ENCODE measurements at places on chromosomes 4 and X.

DNA sequence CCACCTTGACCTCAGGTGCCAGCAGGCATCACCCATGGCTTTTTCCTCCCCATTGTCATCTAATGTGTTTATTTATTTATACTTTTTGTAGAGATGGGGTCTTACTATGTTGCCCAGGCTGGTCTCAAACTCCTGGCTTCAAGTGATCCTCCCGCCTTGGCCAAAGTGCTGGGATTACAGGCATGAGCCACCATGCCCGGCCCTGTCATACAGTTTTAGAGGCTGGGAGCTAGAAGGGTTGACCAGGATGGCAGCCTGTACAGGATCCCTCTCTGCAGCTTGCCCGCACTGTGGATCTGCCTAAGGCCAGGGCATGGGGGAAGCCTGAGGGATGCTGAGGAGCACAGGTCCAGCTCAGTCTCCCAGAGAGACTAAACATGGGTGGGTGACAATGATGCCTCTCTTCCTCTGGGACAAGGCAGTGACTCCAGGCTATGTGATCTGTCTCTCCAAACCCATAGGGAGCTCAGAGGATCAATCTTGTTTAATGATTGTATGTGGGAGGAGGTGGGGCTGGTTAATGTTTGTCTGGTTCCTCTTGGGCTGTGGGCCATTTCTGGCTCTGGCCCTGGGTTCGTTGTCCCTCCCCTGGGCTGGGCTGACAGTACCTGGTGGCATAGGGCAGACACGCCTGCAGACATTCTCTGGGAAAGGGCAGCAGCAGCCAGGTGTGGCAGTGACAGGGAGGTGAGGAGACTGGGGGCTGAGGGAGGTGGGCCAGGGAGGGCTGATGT is 8.3 kb upstream of the GJB1 start:
- DNase-seq: no peak

GRCh38 chr4:108334031-108334430 is 165.3 kb upstream of the LEF1 start:
- no peak for DNase-seq

GRCh38 chr4:94516999-94517398 is 65.3 kb downstream of the PDLIM5 start:
- no peak for DNase-seq

GRCh38 chr4:110132816-110133719 is 65.3 kb downstream of the ELOVL6 start:
- no peak for DNase-seq

DNA sequence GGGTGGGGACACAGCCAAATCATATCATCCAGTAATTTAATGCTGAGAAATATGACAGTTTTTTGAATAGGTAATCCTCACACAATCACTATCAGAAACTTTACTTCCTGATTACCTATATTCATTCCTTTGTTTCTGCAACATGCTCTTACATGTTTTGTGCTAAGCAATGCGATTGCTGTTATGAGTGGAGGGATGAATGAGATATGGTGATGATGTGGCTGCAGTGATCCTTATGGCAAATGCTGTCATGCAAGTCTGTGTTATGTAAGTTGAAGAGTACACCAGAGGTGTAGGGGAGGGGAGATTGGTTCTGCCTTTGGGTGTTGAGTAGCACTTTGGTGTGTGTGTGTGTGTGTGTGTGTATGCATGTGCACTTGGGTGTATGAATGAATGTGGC is 14.6 kb downstream of the HERC3 start:
- DNase-seq: no peak

GRCh38 chr4:143399113-143399949 is 62.7 kb downstream of the GAB1 start:
- DNase-seq: no peak

GRCh38 chr4:174307694-174308093 is 24.0 kb downstream of the CEP44 start:
- no peak for DNase-seq

DNA sequence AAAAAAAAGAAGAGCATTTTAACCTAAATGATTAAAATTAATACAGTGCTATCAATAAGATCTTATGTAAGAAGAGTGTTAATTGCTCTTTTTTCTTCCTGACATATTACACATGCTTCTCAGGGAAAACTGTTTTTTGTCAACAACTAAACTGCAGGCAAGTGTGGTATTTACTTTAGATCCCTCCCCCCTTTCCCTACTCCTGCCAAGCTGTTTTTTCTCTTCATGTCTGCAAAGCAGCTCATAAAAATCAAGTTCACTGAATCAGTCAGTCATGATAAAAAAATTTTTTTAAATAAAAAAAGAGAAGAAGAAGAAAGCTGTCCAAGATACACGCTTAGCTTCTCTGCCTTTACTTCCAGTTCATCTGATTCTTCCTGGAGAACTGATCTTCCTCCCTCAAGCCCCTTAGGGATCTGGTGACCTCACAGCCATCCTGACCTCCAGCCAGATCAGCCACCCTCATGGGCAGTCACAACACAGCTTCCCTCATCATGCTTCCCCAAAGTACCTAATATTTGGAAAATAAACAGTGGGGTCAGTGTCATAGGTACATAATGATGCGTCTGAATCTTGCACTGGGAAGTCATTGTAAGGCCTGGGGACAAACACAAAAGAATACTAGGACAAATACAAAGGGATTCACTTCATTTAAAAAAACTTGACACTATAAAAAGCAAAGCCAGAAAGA is 87.0 kb downstream of the ZNF827 start:
- no peak for DNase-seq

- no peak for DNase-seq
These were observed 14.9 kb downstream of the USP26 start for GRCh38 chrX:133081990-133082389.

DNA sequence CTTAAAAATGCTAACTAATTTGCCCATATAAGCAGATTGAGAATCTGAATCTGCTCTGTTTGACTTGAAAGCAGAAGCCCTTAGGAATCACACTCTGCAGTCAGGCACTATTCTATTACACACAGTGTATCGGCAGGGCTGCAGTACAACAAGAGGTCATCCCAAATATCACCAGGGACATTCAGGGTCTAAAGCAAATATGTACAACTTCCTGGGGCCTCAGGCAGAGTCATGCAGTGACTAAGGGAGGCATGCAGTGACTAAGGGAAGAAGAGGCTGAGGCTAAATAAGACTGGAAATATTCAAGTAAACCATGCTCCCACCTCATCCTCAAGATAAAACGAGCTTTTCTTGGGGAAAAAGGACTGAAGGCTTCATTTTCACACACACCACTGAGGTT is 20.9 kb downstream of the MAPK10 start:
- DNase-seq: no peak

DNA sequence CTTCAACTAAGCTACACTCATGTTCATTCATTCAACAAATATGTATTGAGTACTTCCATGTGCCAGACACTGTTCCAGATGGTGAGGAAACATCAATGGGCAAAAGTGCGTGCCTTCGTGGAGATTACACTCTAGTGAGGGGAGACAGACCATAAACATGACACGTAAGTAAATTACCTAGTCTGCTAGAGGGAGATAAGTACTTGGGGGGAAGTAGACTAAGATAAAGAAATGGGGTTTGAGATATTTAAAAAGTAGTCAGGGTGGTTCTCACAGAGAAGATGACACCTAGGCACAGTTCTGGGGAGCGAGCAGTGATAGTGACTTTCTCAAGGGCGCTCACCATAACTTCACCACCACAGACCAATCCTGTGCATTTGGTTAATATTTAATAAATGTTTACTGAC is 11.7 kb downstream of the JCHAIN start:
- DNase-seq: no peak

GRCh38 chrX:72025236-72025770 is 106.4 kb downstream of the RTL5 start:
- no peak for DNase-seq

- no peak for DNase-seq
These were observed 199.7 kb downstream of the NLGN4X start for GRCh38 chrX:6029014-6029413.

DNA sequence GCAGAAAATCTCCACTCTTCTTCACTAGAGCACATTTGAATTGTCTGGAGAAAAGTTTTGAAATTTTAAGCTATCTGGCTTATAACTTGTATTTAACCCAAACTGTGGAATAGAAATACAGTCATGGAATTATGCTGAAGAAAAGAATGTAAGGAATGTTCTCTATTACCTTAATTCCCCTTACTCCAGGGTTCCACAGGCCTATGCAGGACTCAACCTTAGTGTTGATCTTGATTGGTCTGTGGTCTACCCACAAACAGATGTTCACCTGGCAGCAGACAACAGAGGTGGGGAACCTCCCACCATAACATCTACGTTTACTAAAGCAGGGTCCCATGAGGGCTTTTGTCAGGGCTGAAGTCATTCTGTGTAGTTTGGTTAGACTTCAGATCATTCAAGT is 189.3 kb upstream of the GPRIN3 start:
- no peak for DNase-seq

GRCh38 chr4:135573251-135573650 is 1371.7 kb upstream of the PABPC4L start:
- no peak for DNase-seq

DNA sequence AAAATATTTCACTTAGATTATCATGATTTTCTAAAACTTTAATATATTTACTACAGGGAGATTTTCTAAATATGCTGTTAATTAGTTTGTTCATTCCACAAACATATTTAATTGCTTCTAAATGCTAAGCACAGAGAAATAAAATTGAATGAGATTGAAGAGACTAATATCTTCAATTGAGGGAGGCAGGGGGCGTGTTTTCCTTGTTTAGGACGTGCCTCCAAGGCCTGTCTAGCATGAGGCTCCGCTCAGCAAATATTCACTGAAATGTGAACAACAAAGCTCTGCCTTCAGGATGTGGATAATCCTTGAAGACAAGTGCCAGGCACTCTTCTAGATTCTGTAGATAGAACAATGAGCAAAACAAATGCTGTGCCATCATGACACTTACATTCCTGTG is 98.1 kb downstream of the TSPAN5 start:
- DNase-seq: no peak

DNA sequence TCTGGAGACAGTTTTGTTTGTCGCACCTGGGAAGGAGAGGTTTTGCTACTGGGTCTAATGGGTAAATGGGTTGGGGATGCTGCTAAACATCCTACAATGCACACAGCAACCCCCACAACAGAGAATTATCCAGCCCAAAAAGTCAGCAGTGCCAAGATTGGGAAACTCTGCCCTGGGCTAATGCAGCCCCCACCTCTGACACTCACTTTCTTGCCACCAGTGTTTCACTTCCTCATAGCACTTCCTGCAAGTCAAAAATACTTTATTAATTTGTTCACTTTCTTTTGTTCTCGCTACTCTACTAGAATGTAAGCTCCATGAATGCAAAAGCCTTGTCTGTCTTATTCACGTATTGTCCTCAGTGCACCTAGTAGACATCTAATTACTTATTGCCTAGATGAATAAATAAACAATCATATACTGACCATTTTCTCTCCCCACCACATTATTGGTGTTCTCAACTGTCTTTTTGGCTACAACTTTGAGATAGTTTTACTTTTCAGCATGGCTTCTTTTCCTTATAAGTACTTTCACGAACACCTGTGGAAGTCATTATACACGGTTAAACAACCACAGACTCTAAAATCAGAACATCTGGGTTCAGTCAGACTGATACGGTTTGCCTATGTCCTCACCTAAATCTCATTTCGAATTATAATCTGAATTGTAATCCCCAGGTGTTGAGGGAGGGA is 82.0 kb upstream of the PITX2 start:
- no peak for DNase-seq

DNA sequence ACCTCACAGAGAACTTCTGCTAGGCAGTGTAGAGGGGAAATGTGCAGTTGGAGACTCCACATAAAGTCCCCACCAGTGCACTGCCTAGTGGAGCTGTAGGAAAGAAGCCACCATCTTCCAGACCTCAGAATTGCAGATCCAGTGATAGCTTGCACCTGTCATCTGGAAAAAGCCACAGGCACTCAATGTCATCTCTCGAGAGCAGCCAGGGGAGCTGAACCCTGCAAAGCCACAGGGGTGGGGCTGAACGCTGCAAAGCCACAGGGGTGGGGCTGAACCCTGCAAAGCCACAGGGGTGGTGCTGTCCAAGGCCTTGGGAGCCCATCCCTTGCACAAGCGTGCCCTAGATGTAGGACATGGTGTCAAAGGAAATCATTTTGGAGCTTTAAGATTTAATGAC is 1226.3 kb downstream of the PCDH7 start:
- no peak for DNase-seq

- no peak for DNase-seq
These were observed 111.5 kb downstream of the LARP7 start for GRCh38 chr4:112748352-112748878.

GRCh38 chr4:176005766-176006165 is 59.9 kb upstream of the WDR17 start:
- no peak for DNase-seq

DNA sequence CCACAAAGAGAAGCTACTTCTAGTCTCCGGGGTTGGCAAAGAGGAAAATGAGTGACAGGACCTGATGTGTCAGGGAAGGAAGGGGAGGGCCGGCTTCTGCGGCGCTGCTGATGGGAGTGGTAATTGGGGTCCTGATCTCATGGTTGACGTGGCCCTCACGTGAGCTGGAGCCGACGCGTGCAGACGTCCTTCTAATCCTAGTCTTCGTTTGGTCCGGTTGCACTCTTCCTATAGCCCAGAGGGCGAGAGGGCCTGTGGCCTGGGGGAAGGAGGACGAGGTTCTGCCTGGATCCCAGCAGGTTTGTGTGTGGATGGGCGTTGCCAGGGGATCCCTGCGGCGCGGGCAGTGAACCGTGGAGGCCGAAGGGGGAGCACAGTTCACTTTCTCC is at the start of gene ARMCX1:
Gene ARMCX1, plus strand, starts transcription at position 186 of the 389 bp plus-strand sequence. CDS start 2,384 bp downstream, outside the sequence.
- DNase-seq: no peak

GRCh38 chr4:26083987-26084386 is 170.0 kb downstream of the SMIM20 start:
- no peak for DNase-seq

GRCh38 chrX:120380699-120381098 is 18.8 kb downstream of the ATP1B4 start:
- DNase-seq: no peak

DNA sequence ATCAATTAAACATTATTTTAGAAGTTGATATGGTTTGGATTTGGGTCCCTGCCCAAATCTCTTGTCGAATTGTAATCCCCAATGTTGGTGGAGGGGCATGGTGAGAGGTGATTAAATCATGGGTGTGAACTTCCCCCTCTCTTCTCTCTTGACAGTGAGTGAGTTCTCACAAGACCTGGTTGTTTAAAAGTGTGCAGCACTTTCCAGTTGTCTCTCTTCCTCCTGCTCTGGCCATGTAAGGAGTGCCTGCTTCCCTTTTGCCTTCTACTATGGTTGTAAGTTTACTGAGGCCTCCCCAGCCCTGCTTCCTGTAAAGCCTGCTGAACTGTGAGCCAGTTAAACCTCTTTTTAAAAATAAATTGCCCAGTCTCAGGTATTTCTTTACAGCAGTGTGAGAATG is 141.4 kb downstream of the GALNTL6 start:
- no peak for DNase-seq

- no peak for DNase-seq
These were observed 16.8 kb downstream of the BANK1 start for GRCh38 chr4:101807351-101807750.

DNA sequence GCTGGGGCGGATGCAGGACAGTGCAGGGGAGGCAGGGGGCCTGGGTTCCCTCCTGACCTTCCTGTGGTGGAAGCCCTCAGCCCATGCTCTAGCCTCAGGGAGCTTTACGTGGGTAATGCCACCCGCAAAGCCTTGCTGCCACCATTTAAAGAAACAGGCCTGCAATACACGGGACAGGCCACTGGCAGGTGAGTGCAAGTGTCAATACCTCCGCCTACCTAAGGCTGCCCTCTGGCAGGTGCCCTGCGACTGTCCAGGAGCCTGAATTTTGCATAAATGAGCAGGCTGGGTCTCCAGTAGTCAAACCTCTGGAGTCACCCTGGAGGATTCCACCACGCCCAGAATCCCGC is 5.9 kb downstream of the CRMP1 start:
- no peak for DNase-seq

- DNase-seq: no peak
These were observed 404.1 kb downstream of the MAPK10 start for GRCh38 chr4:85955620-85956292.

- DNase-seq: no peak
These were observed 22.3 kb upstream of the VSIG1 start for GRCh38 chrX:108022491-108023089.

All from stimulated activated CD8-positive, alpha-beta memory T cell treated with anti-CD3 and anti-CD28 coated beads, Interleukin-4, amount 100 ng/mL, for 4 hours (primary cell).